ENCODE measurements at places on chromosomes 6 and 20.

- no peak for DNase-seq
Observed at GRCh38 chr6:90187437-90188121, 109.1 kb downstream of the BACH2 start.

GRCh38 chr20:819680-820322, 13.7 kb upstream of the FAM110A start:
- no peak for DNase-seq

DNA sequence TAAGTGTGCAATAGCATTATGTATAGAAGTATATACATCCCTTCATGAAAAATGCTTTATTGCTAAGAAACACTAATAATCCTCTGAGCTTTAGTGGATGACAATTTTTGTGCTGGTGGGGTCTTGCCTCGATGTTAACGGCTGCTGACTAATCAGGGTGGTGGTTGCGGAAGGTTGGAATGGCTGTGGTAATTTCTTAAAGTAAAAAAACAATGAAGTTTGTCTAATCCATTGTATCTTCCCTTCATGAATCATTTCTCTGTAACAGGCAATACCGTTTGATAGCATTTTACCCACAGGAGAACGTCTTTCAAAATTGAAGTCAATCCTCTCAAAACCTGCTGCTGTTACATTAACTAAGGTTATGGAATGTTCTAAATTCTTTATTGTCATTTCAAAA, 816.5 kb upstream of the GJE1 start:
- DNase-seq, result no peak

- DNase-seq, result no peak
Observed at GRCh38 chr6:93676581-93676980, 257.2 kb upstream of the EPHA7 start.

GRCh38 chr20:13401596-13401995, 180.5 kb downstream of the ISM1 start:
- no peak for DNase-seq

- no peak for DNase-seq
Observed at GRCh38 chr6:157326979-157327378, 3.7 kb upstream of the TMEM242 start.

GRCh38 chr20:63095718-63096654, 89.2 kb upstream of the BHLHE23 start:
- no peak for DNase-seq

DNA sequence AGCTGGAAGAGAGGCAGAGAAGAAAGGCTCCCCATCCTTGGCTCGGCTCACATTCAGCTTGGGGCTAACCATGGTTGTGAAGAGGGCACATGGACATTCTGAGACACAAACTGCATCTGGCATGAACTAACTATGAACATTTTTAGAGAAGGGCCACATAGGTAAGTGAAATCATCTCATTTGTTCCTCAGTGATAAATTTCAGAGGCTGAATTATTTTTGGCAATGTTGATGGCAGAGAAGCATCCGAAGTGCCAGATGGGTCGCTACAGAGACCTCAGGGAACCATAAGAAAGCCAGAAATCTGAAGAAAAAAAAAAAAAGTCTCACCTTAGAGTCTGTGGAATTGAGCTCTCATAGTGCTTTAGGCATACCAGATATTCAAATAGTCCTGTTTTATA, 49.2 kb upstream of the FABP7 start:
- no peak for DNase-seq

DNA sequence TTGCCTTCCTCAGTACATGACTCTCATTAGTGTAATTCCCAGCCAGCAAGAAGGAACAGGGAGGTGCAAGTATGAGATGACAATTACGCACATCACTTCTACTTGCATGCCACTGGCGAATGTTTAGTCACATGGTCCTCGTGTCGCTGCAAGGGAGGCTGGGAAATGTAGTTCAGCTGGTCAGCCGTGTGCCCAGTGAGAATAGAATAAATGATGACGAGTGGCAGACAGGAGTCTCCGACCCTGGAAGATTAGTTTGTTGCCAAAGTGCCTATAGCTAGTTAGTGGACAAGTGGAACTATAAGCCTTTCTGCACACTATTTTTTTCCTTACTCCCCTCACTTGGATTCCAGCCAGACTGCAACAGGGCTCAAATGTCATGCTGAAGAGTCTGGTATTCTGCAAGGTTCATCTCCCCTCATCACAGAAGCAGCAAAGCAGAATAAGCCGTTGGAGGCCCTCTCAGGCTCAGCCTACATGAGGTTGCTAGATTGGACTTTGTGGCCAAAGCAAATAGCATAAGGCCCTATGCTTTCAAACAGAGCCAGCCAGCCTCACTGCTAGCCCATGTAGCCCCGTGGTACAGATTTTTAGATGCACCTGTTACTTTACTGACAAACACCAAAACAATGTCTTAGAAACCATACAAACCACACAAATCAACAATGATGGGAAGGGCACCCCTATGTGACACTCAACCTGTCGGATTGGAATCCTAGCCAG, 9.7 kb downstream of the LINC00237 start:
- DNase-seq, result no peak

- DNase-seq, result no peak
Observed at GRCh38 chr20:32982617-32983458, 21.4 kb downstream of the SUN5 start.

- DNase-seq, result no peak
Observed at GRCh38 chr6:125001684-125002405, 39.6 kb downstream of the RNF217 start.

- DNase-seq, result no peak
Observed at GRCh38 chr6:26130581-26131249, 43.5 kb downstream of the HFE start.

DNA sequence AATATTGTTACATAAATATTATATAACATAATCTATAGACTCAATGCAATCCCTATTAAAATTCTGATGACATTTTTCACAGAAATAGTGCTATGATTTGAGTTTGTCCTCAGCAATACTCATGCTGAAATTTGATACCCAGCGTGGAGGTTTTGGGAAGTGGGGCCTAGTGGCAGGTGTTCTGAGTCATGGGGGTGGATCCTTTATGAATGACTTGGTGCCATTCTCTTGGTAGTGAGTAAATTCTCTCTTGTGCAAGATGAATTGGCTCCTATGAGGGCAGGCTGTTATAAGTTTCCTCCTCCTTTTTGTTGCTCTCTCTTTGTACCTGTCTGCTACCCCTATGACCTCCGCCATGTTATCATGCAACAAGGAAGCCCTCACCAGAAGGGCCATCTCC, 65.8 kb downstream of the SHPRH start:
- no peak for DNase-seq

- no peak for DNase-seq
Observed at GRCh38 chr20:20235681-20236080, 132.2 kb upstream of the INSM1 start.

DNA sequence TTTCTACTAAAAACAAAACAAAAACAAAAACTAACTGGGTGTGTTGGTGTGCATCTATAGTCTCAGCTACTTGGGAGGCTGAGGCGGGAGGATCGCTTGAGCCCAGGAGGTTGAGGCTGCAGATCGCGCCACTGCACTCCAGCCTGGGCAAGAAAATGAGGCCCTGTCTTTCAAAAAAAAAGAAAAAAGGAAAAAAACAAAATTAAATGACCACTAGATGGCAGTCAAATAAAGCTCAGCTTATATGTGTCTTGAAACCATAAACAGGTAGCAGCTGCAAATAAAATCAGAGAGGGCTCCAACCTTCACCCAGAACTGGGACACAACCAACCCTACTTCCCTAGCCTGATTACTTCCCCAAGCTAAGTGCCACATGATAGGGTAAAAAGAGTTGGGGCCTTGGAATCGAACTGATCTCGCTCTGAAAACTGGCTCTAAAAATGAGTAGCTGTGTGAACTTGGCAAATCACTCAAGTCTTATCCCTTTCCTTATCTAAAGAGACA, 67.1 kb upstream of the ADGRF4 start:
- DNase-seq, result no peak

GRCh38 chr6:34085453-34086170, 60.3 kb downstream of the GRM4 start:
- DNase-seq, result no peak

- DNase-seq, result no peak
Observed at GRCh38 chr20:31488115-31488514, 13.0 kb downstream of the REM1 start.

- DNase-seq, result peak; percentile 32
Observed at GRCh38 chr6:138509371-138509770, 10.1 kb upstream of the NHSL1 start.

GRCh38 chr20:16158976-16159286, 414.3 kb downstream of the KIF16B start:
- no peak for DNase-seq

DNA sequence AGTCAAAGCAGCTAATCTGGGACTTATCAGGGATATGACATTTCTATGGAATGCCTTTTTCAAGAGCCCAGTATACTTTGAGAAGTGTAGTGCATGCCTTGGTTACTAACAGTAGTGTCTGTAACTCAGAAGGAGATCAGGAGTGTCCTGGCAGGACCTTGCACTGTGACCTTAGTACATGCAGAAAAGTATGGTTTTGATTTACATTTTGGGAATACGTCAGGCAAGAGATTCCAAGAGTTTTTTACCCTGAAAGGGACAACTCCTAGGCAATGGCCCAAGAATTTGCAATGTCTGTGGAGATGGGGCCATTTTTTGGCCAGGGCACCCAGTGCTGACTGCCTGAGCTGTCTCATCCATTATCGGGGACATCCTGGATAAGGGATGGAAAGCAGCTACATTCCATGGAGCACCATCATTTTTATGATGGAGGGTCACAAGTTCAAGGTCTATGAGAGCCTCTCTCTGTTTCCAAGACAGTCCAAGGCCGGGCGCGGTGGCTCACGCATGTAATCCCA, 80.2 kb downstream of the FAM50B start:
- DNase-seq, result no peak

- DNase-seq, result no peak
Observed at GRCh38 chr6:53517021-53517420, 27.9 kb downstream of the GCLC start.

DNA sequence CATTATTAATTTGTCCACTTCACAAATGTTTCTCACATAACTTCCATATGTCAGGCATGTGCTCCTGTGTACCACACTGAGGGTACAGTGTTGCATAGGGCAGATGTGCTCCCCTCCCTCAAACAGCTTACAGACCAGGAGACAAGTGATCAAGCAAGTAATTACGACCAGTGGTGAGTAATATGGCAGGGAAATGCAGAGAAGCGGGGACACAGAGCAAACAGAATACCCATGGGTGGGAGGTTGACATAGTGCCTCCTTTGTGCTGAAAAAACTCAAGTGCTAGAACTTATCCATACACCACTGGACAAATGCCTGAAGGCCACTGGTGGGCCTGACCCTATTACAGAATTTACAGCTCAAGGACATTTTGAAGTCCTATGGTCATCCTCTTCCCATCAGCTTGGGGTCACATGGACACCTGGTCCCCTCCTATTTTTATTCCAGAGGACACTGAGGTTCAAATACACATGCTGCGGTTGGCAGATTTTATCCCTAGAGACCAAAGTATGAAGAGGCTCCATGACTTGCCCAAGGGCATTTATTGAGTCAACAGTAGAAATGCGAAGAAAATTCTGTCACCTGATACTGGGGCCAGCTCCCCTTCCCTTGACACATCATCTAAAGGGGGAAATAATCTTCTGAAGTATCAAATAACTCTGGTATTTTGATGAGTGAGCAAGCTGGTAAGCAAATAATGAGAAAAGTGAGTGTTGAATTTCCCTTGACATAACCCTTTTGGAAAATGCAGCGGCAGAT, 116.6 kb downstream of the QRSL1 start:
- DNase-seq, result no peak

- peak; percentile 50 for DNase-seq
Observed at GRCh38 chr6:26311012-26311384, 54.0 kb upstream of the BTN3A2 start.

- no peak for DNase-seq
Observed at GRCh38 chr6:118558464-118559217, 10.5 kb downstream of the PLN start.

DNA sequence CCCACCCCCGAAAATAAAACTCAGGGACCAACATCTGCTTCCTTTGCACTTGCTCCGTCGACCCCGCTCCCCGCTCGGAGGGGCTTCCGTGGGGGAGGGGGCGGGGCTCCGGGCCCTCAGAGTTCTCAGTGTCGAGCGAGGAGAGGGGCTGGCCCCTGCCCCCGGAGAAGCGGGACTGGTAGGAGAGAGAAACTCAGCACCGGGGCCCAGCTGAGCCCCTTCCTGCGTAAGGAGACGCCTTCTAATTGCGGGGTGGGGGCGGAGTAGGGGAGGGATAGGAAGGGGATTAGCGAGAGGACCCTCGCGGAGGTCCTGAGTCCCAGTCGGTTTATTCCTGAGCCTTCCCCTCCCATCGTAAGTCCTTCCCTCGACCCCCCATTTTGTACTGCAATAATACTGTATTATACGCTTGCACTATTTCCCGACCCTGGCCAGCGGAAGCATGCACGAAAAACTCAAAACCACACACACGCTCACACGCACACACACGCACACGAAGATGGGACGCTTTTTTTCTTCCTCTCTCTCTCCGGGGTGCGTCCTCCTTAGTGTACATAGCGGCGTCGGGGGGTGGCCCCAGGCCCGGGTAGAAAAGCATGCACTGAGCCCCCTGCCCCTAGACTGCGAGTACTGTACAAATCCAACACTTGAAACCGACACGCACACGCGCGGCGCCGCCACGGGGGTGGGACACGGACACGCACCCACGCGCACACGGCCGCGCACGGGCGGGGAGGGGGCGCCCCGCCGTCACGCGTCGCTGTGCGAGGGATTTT, 22.1 kb upstream of the SLC22A7 start:
- DNase-seq, result peak; percentile 33

GRCh38 chr20:57819691-57820380, 110.0 kb upstream of the PMEPA1 start:
- no peak for DNase-seq

DNA sequence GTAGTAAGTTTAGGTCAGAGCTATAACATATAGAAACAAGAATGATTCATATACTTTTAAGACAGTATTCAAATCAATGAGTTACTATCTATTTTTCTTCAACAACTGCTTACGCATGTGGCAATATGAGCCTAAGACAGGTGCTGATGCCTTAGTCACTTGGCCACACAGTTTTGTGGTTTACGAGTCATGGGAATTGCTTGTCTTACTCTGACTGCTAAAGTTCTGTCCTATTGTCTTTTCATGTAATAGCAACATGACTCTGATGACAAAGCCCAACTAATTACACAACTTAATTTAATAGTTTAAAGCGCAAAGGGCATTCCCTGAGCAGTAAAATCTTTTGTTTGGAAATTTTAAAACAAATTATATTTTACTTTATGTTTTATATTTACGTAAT, 159.3 kb upstream of the CENPW start:
- no peak for DNase-seq

- no peak for DNase-seq
Observed at GRCh38 chr6:159082039-159082815, 37.4 kb upstream of the TAGAP start.

All from activated naive CD4-positive, alpha-beta T cell treated with Interleukin-2 at 50 U/mL for 16 hours (primary cell).